ENCODE measurements at places on chromosomes 2 and 18. TPM values are rescaled to one million over a fixed set of nuclear protein-coding genes. Genes with fewer than 3 reads are reported as not detected.

GRCh38 chr18:67875944-67876343 is 359.4 kb upstream of the DSEL start:
- no peak for DNase-seq

- DNase-seq: no peak
Observed at GRCh38 chr18:58512648-58513588, 116.0 kb downstream of the ALPK2 start.

- no peak for DNase-seq
Observed at GRCh38 chr2:141711627-141712026, 419.2 kb downstream of the LRP1B start.

GRCh38 chr2:192534072-192534471 is 339.3 kb upstream of the TMEFF2 start:
- DNase-seq: no peak

DNA sequence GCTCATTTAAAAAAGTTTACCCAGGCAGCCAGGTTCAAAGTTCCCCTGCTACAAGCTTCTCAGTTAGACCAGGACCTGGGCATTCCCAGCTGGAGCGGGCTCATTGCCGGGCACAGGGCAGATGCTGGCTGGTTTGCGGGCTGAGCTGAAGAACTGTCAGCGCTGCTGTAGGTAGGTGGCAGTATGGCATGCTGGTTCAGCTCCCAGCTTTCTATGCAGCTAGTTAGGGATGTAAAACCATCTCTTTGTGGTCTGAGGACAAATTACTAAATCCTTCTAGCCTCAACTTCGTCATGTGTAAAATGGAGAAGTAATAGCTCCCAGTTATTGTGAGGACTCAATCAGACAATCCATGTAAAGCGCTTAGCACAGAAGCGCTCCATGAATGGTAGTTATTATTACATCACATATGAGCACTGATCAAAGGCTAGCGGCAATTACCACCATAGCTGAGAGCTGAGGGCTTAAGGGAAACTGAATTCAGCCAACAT is 2.4 kb upstream of the LDLRAD4 start:
- peak; percentile 60 for DNase-seq

GRCh38 chr2:455913-456312 is 168.0 kb upstream of the ALKAL2 start:
- DNase-seq: no peak

DNA sequence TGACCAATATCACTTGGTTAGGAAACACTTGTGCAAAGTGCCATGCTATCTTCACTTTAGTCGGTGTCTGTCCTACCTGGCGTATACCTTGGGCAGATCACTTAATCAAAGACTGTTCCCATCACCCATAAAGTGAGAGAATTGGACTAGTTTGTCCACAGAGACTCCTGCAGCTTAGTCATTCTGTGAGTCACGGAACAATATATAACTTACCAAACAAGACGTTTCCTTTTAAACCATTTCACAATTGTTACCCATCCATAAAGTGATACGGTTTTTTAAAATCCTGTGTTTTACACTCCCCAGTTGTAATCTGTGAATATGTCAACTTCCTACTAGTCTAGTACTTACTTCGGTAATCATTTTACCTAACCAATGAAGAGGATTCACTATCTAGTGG is 499.3 kb upstream of the SMIM21 start:
- DNase-seq: no peak

DNA sequence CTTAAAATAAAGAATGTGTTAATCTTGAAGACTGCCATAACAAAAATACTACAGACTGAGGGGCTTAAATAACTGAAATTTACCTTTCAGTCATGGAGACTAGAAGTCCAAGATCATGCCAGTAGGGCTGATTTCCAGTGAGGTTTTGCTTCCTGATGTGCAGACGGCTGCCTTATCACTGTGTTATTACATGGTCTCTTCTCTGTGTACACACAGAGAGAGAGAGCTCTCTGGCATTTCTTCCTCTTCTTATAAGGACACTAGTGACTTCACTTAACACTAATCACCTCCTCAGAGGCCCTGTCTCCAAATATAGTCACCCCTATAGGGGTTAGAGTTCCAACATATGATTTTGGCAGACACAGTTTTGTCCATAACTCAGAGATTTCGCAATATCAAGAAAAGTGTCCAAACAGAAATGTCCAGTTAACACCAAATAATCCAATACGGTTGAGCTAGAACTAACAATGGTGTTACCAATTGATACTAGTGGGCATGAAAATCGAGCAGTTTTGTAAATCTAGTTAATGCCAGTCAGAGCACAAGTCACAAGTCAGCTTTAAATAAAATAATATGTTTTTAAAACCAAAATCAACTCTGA is 399.8 kb downstream of the ADCYAP1 start:
- no peak for DNase-seq

DNA sequence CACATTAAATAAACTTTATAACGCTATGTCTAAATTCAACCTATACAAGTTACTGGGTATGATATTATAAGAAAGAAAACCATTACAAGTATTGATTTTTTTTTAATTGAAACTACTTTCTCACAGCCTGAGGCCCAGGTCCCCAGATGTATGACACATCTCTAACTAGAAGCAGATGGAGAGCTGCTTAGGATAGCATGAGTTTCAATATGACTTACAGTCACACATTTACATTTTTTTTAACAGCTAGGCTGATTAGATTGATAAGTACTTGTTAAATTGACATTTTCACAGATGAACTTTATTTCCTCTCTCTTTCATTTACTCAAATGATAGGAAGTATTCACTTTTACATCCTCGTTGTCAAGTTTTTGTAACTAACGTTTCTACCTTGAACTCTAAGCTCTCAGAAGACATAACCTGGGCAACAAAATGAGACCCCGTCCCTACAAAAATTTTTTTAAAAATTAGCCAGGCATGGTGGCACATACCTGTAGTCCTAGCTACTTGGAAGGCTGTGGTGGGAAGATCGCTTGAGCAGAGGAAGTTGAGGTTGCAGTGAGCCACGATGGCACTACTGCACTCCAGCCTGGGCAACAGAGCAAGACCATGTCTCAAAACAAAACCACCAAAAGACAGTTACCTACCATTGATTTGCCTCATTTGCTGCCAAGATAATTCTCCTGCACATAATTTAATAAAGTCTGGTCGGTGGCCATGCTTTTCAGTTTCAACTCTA is 52.4 kb downstream of the STK39 start:
- peak; percentile 35 for DNase-seq

CTAGE1 gene
- total RNA-seq: not detected

GRCh38 chr18:32040936-32041335 is 22.3 kb downstream of the RNF125 start:
- peak; percentile 70 for DNase-seq

GRCh38 chr2:108585436-108585835 is 51.2 kb downstream of the LIMS1 start:
- DNase-seq: no peak

- DNase-seq: no peak
Observed at GRCh38 chr2:171018522-171018921, 89.5 kb downstream of the GORASP2 start.

- no peak for DNase-seq
Observed at GRCh38 chr2:152499331-152499816, 164.4 kb downstream of the FMNL2 start.

Measured in activated CD4-positive, alpha-beta T cell treated with anti-CD3 and anti-CD28 coated beads, Interleukin-2, amount 10 ng/mL, durations not matched to agents 7 days and 5 days (primary cell).